ENCODE measurements at places on chromosomes 12 and 14. TPM values are rescaled to one million over a fixed set of nuclear protein-coding genes. Genes with fewer than 3 reads are reported as not detected.

Gene SLC2A13
- 7.3 TPM for total RNA-seq

Gene PIGH
- 37.5 TPM for total RNA-seq

Gene CIDEB
- 12.2 TPM for total RNA-seq

Gene NRXN3
- total RNA-seq = not detected

Gene PSMB11
- total RNA-seq = 0.36 TPM

Gene NABP2
- total RNA-seq = 10.8 TPM

Gene HELB
- total RNA-seq = 32.0 TPM

Gene TEX22
- total RNA-seq = 7.5 TPM

Gene TAS2R31
- 3.2 TPM for total RNA-seq

Gene MYF5
- not detected for total RNA-seq

Gene ZDHHC22
- not detected for total RNA-seq

Gene BIN2
- total RNA-seq = 267 TPM

Gene PRICKLE1
- 2.4 TPM for total RNA-seq

Gene SPATS2
- total RNA-seq = 5.9 TPM

Gene ASCL1
- not detected for total RNA-seq

Gene CD27
- total RNA-seq = 149 TPM

Gene ITGB7
- 362 TPM for total RNA-seq

Gene LMNTD1
- total RNA-seq = not detected

Gene SELPLG
- total RNA-seq = 163 TPM

Gene PPP4R4
- 1.5 TPM for total RNA-seq

Gene KRT81
- total RNA-seq = not detected

Gene GALNT4
- total RNA-seq = 7.3 TPM

Gene RNASE9
- not detected for total RNA-seq

Gene BEGAIN
- total RNA-seq = 1.4 TPM

Gene ATP5F1B
- 285 TPM for total RNA-seq

Gene CINP
- total RNA-seq = 30.0 TPM

Gene CPNE6
- total RNA-seq = not detected

Gene OR11H7
- not detected for total RNA-seq

Gene KRT78
- total RNA-seq = not detected

Gene KRT83
- not detected for total RNA-seq

Gene CLEC4C
- total RNA-seq = not detected

Gene MTERF2
- 14.3 TPM for total RNA-seq

Gene AP5M1
- total RNA-seq = 66.1 TPM

Data from naive thymus-derived CD8-positive, alpha-beta T cell (primary cell).